Neural progenitor cell (in vitro differentiated cells): ENCODE measurements at places on chromosomes 5 and 9. TPM values are rescaled to one million over a fixed set of nuclear protein-coding genes. Genes with fewer than 3 reads are reported as not detected.

GRCh38 chr9:80072451-80072850 is 500.7 kb downstream of the TLE4 start:
- no peak for DNase-seq

- no peak for DNase-seq
Measured at GRCh38 chr9:95727947-95728520, 147.5 kb upstream of the ERCC6L2 start.

DNA sequence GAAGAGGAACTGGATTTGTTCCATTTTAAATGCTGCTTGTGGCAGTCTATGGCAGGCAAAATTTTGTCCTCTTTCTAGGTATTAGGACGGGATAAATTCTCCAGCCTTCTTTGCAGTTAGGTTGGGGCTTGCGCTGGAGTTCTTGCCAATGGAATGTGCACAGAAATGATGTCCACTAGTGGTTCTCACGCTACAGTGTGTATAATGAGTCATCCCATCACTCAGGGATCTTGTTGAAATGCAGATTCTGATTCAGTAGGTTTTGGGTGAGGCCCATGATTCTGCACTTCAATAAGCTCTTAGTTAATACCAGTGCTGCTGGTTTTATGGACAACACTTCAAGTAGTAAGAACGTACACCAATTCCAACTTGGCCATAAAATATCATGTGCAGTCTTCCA is 317.6 kb upstream of the KLF4 start:
- DNase-seq: no peak

DNA sequence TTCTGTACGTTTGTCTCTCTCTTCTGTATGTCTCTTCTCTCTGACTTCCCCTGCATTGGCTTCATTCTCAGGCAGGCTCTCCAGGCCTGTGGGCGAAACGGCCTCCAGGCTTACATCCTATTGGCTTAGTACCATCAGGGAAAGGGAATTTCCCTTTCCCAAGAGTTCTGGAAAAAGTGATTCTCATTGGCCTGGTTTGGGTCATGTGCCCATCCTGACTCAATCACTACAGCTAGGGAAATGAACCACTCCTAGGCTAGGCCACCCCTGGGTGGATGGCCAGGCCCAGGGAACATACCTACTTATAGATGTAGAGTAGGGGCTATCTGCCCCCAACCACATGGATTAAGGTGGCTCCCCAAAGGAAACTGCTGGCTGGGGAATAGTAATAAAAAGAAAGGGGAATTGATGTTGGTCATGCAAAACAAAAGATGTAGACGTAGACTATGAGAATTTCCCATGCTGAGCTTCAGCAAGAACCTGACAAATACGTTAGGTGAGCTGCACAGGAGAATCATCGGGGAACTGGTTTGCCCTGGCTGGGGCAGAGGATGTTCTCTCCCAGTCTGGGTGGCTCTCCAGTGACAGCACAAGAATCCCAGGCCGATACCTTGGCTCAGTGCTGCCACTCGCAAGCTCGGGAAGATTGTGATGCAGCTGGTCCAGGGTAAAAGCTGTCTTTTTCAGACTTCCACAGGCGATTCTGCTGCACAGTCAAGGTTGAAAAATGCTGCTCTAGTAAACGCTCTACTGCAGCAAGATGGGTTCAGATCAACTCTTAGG is 3.7 kb upstream of the EGR1 start:
- DNase-seq: no peak

DNA sequence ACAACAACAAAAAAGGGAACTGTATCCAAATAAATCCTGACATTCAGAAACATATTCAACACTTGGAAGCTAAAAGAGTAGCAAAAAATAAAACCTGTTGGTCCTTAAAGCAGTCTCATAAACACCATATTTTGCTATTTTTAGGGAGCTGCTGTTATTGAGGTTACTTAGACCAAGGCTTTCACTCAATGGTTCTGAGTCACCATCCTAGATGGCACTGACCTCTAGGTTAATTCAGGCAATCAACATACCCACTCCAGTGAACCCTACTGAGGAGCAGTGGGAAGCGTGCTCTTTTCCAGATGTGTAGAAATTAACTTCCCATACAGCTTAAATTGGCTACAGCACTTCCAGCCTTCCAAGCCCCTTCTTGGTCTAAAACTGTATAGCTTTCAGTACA is 5.2 kb downstream of the GNAQ start:
- DNase-seq: no peak

FRMPD1 gene
- not detected in 2 replicates for total RNA-seq

GPR151 gene
- total RNA-seq: not detected in 2 replicates

SLC31A2 gene
- 0.34 and 1.7 TPM in 2 replicates for total RNA-seq

GFPT2 gene
- 18.9 and 20.3 TPM in 2 replicates for total RNA-seq
